ENCODE measurements at places on chromosomes 13 and 19. TPM values are rescaled to one million over a fixed set of nuclear protein-coding genes. Genes with fewer than 3 reads are reported as not detected.

DNA sequence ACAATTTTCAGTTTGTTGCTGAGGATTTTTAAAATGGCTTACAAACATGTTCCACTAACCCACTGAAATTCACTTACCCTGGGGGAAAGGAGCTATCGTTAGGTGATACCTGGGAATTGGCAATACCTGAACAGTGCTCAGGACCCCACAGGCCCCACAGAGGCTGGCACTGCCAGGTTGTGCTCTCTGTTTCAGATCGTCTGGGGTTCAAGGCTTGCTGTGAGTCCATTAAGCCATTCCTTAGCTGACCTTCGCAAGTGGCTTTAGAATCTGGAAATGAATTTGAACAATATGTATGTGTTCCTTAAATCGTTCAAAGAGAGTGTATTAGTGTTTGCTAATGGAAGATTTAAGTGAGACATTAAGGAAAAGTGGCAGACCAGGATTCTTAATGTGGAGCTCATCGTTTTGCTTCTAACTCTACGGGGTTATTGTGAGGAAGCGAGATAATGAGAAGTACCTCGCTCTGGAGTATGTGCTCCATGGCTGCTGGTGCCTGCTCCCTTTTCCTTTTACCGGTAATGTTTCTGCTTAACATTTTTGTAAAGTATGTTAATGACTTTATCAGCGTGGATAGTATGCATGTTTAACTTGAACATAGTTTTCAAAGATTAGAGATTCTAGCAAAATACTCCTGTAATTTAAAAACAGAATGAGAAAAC is 13.6 kb downstream of the KLF5 start:
- H3K4me1 ChIP-seq = no peaks in the 10 kb centered on the region
- DNase-seq = no peak
- H3K27me3 ChIP-seq = no peaks in the 10 kb centered on the region
- no peaks in the 10 kb centered on the region for H3K36me3 ChIP-seq

DNA sequence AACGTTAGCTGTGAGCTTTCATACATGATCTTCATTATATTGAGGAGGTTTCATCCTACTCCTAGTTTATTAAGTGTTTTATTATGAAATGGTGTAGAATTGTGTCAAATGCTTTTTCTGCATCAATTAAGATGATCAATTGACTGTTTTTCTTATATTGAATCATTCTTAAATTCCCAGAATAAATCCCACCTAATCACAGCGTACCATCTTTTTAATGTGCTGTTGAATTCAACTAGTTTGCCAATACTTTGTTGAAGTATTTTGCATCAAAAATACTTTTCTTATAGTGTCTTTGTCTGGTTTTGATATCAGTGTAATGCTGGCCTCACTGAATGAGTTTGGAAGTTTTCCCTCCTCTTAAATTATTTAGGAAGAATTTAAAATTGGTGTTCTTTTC is 138.6 kb upstream of the SGCG start:
- no peak overlapping the region for H3K4me3 ChIP-seq
- no peaks in the 10 kb centered on the region for H3K4me1 ChIP-seq
- H3K36me3 ChIP-seq = no peaks in the 10 kb centered on the region
- DNase-seq = no peak
- no peaks in the 10 kb centered on the region for H3K27me3 ChIP-seq
- no peak overlapping the region for H3K27ac ChIP-seq

DNA sequence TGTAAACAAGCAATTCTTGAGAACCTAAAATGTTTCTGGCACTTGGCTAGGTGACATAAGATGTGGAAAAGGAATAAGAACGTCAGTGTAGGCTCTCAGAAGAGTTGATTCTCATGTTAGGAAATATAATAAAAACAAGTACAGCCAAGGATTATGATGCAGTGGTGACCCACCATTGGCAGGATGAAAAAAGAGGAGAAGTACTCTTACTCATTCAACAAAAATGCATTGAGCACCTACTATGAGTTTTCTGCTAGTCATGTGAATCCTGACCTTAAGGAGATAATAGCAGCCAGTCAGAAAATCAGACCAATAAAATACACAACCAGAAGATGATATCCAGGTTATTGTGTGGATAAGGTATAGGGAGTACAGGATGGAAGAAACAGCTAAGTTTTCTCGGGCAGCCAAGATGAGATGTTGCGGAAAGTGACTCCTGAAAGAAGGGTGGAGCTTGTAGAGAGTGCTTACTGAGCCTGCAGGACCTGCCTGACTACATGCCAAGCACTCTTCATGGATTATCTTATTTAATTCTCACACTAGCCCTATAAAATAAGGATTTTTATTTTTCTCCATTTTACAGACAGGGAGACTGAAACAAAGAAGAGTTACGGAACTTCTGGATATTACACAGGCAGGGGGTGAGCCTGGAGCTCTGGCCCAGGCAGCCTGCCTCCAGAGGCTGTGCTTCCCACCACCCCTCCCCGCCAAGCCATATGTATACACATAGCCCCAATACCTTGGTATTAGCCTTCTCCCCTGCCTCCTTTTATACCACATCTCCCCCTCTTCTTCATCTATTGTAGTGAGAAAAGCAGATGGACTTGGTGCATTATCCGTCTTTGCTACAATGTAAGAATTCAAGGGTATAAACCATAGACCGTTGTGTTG is 58.0 kb downstream of the TGDS start:
- no peaks in the 10 kb centered on the region for H3K36me3 ChIP-seq
- no peak overlapping the region for H3K27ac ChIP-seq
- H3K27me3 ChIP-seq = no peaks in the 10 kb centered on the region
- H3K4me1 ChIP-seq = no peaks in the 10 kb centered on the region
- H3K4me3 ChIP-seq = no peak overlapping the region

Gene CYTH2
- total RNA-seq = 25.8 TPM

Gene ZNF99
- not detected for total RNA-seq

DNA sequence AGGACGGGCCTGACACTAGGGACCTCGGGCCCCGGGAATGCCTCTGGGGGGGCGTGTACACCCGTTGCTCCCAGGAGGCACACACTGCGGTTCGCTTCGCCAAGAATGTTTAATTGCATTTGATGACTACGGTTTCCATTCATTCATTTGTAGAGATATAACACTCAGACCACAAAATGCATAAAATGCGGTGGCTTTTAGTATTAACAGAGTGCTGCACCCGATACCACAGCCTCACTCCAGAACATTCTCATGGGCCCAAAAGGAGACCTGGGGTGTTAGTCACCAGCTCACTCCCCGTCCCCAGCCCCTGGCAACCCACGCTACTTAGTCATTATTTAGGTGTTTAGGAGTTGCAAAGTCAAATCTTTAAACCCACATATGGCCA is 21.8 kb downstream of the HCN2 start:
- peak; percentile 99 for DNase-seq
- H3K36me3 ChIP-seq = no peaks in the 10 kb centered on the region
- H3K4me1 ChIP-seq = peaks cover 9% of the 10 kb centered on the region
- H3K27ac ChIP-seq = peak overlapping the region; percentile 78

GRCh38 chr13:100399455-100399854 is 189.1 kb downstream of the GGACT start:
- no peak overlapping the region for H3K27ac ChIP-seq
- H3K27me3 ChIP-seq = no peaks in the 10 kb centered on the region
- no peaks in the 10 kb centered on the region for H3K36me3 ChIP-seq
- peaks cover 3% of the 10 kb centered on the region for H3K4me1 ChIP-seq
- no peak overlapping the region for H3K4me3 ChIP-seq

- H3K4me3 ChIP-seq = no peak overlapping the region
- peaks cover 50% of the 10 kb centered on the region for H3K4me1 ChIP-seq
- no peaks in the 10 kb centered on the region for H3K36me3 ChIP-seq
- no peaks in the 10 kb centered on the region for H3K27me3 ChIP-seq
- no peak for DNase-seq
These were observed 96.2 kb downstream of the COL4A2 start for GRCh38 chr13:110403315-110403714.

DNA sequence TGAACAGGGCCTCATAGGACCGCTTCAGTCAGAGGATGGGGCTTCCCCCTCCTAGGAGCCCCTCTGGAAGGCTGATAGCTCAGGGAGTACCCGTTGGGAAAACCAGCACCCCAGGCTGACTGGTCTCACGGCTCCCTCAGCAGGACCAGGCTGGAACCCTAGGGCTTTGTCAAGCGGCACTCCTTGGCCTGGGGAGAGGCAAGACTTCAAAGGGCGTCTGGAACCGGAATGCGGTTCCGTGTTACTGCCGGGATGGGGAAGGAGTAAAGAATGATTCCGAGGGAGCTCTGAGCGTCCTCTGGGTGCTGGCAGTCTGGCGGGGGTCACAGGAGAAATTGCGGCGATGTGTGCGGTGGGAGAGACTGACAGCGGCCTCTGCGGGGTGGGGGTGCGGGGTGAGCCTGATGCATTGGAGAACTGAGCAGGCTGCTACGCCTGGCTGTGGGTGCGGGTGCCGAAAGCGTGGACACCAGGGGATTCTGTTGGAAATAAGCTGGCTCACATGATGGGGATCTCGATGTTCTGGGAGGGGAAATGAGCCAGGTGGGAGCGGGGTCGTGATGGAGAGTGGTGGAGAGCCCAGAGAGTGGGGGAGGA is 1.9 kb downstream of the COX6B2 start:
- H3K27me3 ChIP-seq = peaks cover 31% of the 10 kb centered on the region
- no peak overlapping the region for H3K4me3 ChIP-seq
- no peaks in the 10 kb centered on the region for H3K36me3 ChIP-seq
- DNase-seq = no peak
- no peak overlapping the region for H3K27ac ChIP-seq

Gene CEACAM7
- not detected for total RNA-seq

Gene SMIM24
- total RNA-seq = not detected

Measured in fibroblast of lung (primary cell).